GM23248 (cell line): ENCODE measurements at places on chromosomes 2 and 18. TPM values are rescaled to one million over a fixed set of nuclear protein-coding genes. Genes with fewer than 3 reads are reported as not detected.

The RUFY4 gene
- not detected in 2 replicates for total RNA-seq

The ZCCHC2 gene
- total RNA-seq = 1.7 and 3.0 TPM in 2 replicates

The KCNG2 gene
- not detected in 2 replicates for total RNA-seq

DNA sequence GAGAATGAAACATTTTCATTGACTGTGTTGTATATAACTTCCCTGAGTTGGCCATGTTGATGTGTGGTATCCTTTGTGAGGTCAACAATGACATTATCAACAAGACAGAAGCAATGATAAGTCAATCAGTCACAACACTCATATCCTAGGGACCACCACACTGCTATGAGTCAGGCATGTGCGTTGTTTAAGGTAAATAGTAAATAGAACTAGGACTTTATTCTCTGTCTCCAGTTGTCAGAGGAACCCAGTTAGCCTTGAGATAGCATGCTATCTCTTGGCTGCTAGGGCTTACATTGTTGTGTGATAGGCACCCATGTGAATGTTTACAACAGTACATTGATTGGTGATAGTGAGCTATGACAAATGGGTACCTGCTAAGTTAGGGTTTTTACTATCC lies 37.3 kb downstream of the GPD2 start:
- no peaks in the 10 kb centered on the region for H3K36me3 ChIP-seq
- peaks cover 23% of the 10 kb centered on the region for H3K4me1 ChIP-seq
- H3K4me3 ChIP-seq = no peak overlapping the region

GRCh38 chr2:157875641-157876065 lies 477 bp downstream of the ACVR1 start:
- H3K27ac ChIP-seq = peak overlapping the region; percentile 87
- DNase-seq = peak; percentile 79
- no peaks in the 10 kb centered on the region for H3K27me3 ChIP-seq
- H3K4me1 ChIP-seq = peaks cover 21% of the 10 kb centered on the region
- H3K4me3 ChIP-seq = peak overlapping the region; percentile 91

DNA sequence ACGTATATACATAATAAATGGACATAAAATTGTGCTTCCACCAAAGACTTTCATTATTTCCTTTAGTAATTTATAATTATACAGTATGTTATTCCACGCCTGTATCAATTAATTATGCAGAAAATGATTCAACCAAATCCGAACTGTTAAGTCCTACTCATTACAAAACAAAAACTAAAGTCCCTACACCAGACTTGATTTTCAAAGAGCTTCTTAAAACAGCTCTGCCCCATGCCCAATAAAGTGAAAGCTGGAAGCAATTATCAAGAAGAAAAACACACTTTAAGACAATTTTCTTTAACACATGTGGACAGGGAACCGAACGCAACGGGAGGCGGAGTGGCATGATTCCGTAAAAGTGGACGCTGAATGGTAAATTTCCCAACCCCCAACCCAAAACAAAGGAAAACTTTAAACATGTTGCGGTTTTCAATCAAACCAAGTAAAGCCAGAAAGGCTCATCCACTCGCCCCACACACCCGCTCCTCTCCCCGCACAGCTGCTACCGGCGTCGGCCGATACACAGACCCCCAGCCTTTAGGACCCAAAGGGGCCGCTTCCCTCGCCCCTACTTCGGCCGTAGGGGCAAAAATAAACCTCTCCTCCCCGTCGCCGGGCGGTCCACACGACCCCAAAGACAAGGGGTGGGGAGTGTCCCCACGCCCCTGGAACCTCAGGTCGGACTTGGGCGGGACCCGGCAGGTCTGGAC lies 705 bp downstream of the YES1 start:
- peaks cover 27% of the 10 kb centered on the region for H3K4me1 ChIP-seq
- no peaks in the 10 kb centered on the region for H3K27me3 ChIP-seq
- peak; percentile 59 for DNase-seq
- no peaks in the 10 kb centered on the region for H3K36me3 ChIP-seq

GRCh38 chr2:178374865-178375264 lies 76.1 kb downstream of the PRKRA start:
- 0 out of 2 replicates have a peak, but pooled peaks cover 2% of the 10 kb centered on the region for H3K36me3 ChIP-seq
- no peak overlapping the region for H3K27ac ChIP-seq
- H3K4me1 ChIP-seq = no peaks in the 10 kb centered on the region
- no peaks in the 10 kb centered on the region for H3K27me3 ChIP-seq
- no peak for DNase-seq
- H3K4me3 ChIP-seq = no peak overlapping the region

DNA sequence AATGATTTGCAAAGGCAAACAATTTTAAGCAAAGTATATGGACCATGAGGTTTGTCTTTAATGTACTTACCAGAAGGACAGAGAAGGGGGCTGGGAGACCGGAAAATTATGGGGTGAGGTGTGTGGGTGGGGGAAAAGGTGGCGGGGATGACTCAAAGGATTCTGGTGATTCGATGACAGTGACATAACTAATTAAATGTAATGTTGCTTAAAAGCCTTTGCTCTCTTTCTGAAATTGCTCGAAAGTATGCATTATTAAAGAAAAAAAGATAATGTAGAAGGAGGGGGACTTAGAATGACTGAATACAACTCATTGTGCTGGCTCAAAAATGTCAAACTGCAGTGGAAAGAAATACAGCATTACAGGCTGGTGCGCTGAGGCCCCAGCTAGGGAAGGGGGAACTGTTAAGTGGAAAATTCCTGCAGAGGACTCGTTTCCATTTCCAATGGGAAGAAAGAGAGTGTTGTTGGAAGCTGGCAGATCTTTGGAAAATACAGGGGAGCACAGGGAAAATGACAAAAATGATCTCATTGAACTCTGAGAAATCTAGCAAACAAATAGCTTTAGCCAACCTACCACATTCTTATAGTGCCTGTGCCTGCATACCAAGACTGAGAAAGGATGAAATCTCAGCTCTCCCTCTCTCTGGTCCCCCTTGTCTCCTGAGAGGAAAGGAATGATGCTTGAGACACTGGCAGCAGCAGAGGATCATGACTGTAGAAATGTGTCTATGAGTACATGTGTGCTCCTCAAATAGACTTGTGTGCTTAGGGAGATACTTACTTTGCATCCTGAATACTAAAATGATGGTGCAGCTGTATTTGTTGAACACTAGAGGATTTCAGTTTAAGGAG lies 632.4 kb downstream of the NYAP2 start:
- H3K27me3 ChIP-seq = no peaks in the 10 kb centered on the region
- peaks cover 11% of the 10 kb centered on the region for H3K4me1 ChIP-seq
- peak overlapping the region; percentile 75 for H3K4me3 ChIP-seq
- DNase-seq = peak; percentile 39
- H3K27ac ChIP-seq = no peak overlapping the region

GRCh38 chr2:36245651-36246050 lies 109.9 kb upstream of the CRIM1 start:
- peaks cover 20% of the 10 kb centered on the region for H3K27me3 ChIP-seq
- no peak overlapping the region for H3K4me3 ChIP-seq

- H3K27me3 ChIP-seq = no peaks in the 10 kb centered on the region
- H3K27ac ChIP-seq = no peak overlapping the region
Observed at GRCh38 chr2:240399419-240400324, 35.8 kb upstream of the GPC1 start.

DNA sequence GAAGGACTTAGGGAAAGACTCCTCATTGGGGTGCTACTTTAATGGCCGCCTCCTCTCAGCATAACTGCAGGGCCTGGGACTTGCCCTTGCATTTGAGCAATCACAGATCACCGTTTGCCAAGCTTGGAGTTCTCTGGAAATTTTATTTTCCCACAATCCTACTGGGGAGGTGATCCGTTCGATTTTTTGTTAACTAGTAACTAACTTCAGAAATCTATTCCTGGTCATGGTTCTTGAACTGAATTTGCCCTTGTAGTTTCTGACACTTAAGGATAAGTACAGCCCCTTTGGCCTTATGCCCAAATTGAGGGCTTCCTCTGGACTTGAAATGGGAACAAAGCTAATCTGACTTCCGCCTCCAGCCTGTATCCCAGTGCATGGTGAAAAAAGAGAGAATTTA lies 60.5 kb upstream of the ST3GAL5 start:
- no peak for DNase-seq
- no peaks in the 10 kb centered on the region for H3K27me3 ChIP-seq
- H3K36me3 ChIP-seq = no peaks in the 10 kb centered on the region
- no peak overlapping the region for H3K4me3 ChIP-seq
